ENCODE measurements at places on chromosomes 1 and 21.

DNA sequence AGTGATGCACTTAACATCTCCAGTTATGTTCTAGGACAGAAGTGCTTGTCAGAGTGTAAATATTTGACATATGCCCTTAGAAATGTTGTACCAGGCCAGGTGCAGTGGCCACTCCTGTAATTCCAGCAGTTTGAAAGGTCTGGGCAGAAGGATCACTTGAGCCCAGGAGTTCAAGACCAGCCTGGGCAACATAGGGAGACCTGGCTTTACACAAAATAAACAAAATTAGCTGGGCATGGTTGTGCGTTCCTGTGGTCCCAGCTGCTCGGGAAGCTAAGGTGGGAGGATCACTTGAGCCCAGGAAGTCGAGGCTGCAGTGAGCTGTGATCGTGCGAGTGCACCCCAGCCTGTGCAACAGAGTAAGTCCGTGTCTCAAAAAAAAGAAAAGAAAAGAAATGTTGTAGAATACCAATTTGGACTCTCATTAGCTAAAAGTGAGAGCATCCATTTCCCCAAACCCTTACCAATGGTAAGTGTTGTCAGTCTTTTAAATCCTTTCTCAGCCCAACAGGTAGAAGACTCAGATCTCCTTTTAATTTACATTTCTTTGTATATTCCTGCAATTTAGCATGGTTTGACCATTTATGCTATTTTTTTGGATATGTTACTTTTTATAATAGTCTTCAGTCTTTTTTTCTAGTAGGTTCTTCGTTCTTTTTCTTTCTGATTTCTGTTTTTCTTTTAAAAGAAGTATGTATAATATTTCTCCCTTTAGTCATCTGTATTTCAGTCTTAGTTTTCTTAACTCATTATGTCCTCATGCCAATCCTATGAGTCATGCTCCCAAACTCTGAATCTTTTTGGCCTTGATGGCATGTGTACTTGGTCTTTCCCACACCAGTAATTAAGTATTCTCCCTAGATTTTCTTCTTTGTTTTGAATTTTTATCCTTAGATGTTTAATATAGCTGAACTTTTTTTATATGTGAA lies 74.4 kb downstream of the CAMTA1 start:
- peak; percentile 94 for DNase-seq

DNA sequence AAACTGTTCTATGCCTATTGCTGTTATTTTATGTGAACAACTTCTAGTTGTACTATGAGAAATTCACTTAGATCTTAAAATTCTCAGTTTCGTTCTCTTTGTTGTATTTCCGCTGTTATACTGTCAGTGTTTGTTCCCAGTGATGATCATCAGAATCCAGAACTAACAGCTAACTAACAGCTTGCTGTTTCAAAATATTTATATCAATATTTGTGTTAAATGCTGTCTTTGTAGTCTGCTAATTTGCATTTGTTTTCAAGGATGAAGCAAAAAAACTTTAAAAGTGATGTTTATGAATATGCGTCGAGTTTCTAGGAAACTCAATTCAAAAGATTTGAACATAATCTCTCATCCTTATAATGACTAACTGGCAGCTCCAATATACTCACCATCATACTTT lies 84.5 kb downstream of the SPATA17 start:
- DNase-seq = no peak

DNA sequence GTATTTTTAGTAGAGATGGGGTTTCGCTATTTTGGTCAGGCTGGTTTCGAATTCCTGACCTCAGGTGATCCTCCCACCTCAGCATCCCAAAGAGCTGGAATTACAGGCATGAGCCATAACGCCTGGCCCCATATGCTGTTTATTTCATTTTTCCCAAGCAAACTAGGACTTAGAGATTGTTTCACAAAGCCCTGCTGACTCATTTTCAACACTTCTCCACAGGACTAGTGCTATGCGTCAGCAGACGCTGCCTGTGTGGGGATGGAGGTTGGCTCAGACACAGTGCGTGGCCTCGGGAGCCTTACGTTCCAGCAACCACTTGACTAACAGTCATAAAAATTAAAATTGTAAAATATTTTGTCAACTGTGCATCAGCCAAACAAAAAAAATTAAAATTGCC lies 22.7 kb downstream of the PKNOX1 start:
- DNase-seq = peak; percentile 84

DNA sequence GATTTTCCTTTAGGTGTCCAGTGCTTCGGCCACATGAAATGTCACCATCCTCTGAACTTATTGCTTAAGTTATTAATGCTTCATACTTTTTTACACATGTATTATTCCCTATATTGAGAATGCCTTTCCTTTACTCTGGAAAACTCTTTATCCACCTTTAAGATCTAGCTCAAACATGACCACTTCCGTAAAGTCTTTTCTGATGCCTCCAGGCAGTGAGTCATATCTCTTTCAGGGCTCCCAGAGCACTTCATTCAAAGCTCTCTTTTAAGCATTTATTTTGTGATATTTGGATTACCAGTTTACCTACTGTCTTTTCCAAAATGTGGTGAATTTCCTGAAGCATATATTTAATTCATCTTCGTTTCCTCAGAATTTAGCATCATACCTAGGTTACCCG lies 178.9 kb downstream of the HS2ST1 start:
- peak; percentile 68 for DNase-seq

DNA sequence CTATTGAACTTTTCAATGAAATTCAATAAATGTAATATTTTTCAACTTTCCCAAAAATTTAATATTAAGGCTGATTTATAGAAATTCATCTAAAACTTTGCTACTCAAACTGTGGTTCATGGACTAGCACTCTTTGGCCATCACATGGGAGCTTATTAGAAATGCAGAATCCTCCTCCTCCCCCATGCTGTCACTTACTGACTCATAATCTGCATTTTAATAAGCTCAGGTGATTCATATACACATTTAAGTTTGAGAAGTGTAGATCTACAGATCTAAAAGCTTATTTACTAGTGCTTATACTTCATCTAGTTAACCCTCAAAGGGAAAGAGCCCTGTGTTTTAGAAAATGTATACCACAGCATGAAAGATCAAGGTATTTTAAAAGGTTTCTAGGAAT lies 84.3 kb downstream of the HS2ST1 start:
- no peak for DNase-seq

- DNase-seq = no peak
Observed at GRCh38 chr1:63870152-63870551, 96.3 kb downstream of the ROR1 start.

DNA sequence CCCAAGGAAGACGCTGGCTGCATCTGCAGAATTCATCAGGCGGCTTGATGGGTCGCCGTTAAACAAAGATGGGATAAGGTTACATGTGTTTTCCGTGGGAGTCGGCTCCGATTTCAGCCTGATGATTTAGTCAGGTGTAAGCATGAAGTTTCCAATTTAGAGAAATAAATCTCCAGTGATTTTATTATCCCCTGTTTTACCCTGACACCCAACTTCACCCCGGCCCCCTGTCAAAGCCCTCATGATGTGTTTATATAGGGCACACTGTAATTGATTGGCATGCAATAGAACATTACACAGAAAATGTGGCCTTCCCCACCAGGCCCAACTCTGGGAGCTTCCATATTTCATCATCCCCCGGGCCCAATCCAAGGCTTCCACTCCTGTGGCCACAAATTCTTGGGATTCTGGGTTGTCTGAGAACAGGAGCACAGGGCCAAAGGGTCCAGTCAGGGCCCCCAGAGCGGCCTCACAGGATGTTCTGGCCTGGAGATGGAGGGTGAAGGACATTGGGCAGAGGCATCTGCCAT lies 72.5 kb downstream of the FOXD2 start:
- DNase-seq = no peak

DNA sequence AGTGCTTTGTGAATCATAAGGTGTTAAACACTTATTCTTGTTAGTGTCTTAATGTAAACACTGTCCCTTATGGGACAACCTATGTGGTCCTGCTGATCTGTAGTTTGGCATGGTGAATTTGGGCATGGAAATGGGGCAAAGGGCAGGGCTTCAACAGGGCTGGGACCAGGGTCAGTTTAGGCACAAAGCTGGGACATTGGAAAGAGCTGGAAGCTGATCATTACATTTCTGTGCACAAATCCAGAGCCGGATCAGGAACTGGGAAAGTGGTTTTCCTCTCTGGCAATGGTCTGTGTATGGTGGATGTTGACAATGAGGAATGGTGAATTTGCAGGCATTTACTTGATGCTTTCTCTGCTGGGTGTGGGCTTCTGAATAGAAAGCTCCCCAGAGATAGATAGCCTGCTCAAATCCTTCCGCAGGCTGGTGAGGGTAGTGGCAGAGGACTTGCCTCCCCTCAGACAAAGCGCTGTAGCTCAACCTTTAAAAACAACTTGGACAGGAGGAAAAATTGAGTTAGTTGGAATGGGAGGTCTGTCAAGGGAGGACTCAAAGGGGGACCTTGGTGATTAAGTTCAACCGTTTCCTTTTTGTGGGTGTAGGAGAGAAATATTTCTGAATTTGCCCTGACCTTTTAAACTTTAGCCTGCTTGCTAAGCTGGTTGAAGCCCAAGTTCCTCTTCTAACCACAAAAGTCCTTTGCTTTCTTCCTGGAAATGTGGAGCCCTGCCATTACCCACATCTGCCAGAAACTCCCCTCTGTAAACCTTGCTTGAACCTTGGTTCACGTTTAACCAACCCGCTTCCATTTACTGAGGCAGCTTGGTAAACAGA lies 35.3 kb downstream of the HLX start:
- no peak for DNase-seq

GRCh38 chr21:33892853-33893252 lies 22.8 kb downstream of the ATP5PO start:
- no peak for DNase-seq

GRCh38 chr1:203839081-203839480 lies 22.3 kb upstream of the SNRPE start:
- DNase-seq = peak; percentile 34

DNA sequence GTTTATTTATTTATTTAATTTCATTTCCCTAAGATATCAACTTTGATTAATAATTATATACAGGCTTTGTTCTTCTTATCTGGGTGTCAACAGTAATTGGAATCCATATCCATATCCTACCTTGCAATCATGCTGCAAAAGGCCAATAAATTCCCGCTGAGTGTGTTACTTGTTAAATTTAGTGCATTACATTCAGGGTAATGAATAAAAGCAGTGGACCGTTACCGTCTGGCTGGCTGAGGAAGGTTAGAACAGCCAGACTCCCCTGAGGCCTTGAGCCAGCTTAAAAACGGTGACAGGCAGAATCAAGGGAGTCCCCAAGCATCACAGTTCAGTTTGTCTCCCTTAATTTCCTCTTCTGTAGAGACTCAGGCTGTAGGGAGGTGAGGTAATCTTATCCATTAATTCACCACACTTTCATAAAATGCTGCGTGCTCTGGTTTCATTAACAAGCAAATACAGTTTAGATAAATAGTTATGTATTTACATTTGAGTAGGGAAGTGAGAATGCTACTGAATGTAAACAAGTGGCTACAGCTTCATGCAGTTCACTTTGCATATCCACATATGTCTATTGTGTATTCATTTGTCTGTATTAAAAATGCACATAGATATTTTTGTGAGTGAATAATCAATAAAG lies 888.2 kb upstream of the CXADR start:
- no peak for DNase-seq

- no peak for DNase-seq
Observed at GRCh38 chr21:33433425-33434114, 30.4 kb downstream of the IFNGR2 start.

GRCh38 chr1:98059620-98060019 lies 138.8 kb upstream of the DPYD start:
- DNase-seq = no peak

DNA sequence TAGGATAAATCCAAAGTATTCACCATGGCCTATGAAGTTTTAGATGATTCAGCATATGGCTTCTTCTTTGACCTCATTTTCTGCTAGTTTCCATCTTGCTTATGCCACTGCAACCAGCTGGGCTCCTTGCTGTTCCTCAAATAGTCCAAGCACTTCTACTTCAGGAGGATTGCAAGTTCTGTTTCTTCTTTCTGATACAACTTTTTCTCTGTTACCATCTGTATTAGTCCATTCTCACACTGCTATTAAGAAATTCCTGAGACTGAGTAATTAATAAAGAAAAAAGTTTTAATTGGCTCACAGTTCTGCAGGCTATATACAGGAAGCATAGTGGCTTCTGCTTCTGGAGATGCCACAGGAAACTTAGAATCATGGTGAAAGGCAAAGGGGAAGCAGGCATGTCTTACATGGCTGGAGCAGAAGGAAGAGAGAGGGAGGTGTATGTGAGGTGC lies 20.3 kb downstream of the PTGS2 start:
- DNase-seq = no peak

DNA sequence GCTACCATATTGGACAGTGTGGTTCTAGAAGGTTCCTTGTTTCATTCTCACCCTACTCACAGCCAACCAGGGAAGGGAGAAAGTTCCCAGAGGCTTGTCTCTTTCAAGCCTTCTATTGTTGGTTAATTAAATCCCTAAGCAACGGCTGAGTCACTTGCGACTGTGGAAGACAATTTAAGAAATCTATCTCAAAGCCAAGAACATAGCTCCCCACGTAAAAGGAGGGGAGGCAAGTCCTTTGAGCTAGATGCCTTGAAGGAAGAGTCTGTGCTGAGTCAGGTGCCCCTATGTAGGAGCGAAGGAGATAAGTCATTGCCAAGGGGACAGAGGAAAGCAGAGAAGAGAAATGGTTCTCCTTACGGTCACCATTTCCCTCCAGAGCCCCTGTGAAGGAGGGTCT lies 79.4 kb upstream of the PPP2R5A start:
- DNase-seq = peak; percentile 20

DNA sequence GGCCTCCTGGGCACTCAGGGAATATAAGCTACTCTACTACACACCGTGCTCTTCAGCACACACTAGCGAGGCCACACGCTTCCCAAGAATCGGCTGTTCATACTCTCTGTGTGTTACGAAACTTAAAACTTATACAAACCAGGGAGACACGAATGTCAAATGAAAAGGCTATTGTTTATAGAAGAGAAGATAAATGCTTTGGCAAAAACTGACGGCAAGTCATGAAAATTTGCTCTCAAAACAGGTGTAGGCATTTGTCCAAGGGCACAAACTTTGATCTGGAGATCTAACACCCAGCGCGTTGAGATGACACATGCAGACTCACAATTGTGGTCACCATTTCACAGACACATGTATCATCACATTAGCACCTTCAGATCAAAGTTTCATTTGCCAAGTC lies 46.1 kb downstream of the USP48 start:
- DNase-seq = no peak

Measured in MCF 10A (cell line).